ENCODE measurements at places on chromosomes 5 and 9. TPM values are rescaled to one million over a fixed set of nuclear protein-coding genes. Genes with fewer than 3 reads are reported as not detected.

- DNase-seq = no peak
These were observed 203.2 kb downstream of the SEMA6A start for GRCh38 chr5:116371431-116371830.

Gene LECT2
- not detected for total RNA-seq

Gene CORO2A
- 2.7 TPM for total RNA-seq

Gene DMRT3
- not detected for total RNA-seq

DNA sequence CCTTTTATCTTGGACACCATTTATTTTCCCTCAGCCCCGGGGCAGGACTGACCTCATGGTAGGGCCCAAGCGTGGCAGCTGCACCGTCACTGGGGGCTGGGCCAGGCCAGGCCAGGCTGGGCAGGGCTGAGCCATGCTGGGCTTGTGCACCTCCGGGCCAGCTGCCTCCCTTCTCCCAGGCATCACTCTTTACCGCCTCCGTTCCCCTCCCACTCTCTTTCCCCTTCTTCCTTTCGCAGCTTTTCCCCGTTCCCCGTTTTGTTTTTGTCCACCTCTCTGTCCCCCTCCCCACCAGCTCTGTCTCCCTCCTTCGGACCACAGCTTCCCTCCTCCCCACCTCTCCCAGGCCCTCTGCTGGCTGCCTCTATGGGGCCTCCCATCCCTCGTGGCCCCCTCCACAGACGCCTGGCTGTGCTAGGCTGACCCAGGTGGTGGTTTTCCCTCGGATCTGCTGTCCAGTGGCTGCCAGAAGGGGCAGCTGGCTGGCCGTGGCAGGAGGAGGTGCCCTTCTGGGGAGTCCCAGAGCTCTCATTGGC lies 17.9 kb downstream of the FGF18 start:
- no peak for DNase-seq

DNA sequence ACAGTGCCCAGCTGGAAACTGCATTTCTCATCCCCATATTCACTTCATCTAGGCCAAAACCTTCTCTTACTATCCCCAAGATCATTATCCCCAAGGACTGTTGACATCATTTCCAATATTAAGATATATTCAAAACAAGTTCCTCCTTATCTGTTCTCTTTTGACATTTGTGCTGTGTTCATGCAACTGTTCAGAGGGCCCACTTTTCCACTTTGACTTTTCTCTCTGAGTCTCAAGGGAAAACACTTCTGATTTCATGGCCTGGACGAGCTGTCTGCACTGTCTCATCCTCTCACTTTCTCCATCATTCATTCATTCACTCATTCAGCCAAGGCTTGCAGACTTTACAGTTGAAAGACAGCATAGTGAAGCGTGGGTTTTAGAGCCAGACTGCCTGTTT lies 173.7 kb upstream of the DAPK1 start:
- DNase-seq = no peak

Gene CCDC192
- total RNA-seq = not detected

Gene HAVCR1
- 0.36 TPM for total RNA-seq

GRCh38 chr5:143562935-143563334 lies 159.4 kb upstream of the NR3C1 start:
- no peak for DNase-seq

DNA sequence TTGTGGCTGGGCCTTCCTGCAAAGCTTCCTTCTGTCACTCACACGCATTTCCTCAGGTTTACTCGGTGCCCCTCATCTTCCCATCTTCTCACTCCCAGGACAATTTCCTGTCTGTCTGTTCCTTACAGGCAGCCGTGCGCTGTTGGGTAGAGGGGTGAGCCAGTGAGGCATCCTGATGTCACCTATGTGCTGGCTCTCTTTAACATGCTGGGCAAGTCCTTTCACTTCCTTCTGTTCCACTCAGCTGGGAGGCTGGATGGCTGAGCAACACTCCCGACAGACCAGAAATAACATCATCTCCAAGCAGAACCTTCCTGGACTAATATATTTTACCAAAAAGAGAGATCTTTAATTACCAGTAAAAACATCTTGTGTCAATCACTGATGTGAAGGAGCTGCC lies 103.0 kb downstream of the HSD17B3 start:
- peak; percentile 35 for DNase-seq

Gene KIAA1958
- total RNA-seq = 31.9 TPM

Gene PAEP
- not detected for total RNA-seq

DNA sequence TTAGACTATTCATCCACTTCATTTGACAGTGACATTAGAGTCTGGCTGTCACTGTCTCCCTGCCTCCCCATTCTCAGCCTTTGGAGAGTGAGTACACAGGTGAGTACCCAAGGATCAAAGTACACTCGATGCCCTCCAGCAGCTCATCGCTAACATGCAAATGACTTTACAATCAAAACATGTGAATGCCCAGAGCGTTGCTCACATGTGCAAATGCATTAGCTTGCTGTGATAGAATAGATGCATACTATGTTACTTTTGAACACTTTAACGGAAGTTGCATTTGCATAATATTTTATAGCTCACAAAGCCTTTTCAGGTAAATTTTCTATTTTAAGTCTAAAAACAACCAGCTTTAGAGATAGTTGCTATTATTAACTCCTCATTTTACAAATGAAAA lies 107.6 kb downstream of the SYK start:
- DNase-seq = no peak

DNA sequence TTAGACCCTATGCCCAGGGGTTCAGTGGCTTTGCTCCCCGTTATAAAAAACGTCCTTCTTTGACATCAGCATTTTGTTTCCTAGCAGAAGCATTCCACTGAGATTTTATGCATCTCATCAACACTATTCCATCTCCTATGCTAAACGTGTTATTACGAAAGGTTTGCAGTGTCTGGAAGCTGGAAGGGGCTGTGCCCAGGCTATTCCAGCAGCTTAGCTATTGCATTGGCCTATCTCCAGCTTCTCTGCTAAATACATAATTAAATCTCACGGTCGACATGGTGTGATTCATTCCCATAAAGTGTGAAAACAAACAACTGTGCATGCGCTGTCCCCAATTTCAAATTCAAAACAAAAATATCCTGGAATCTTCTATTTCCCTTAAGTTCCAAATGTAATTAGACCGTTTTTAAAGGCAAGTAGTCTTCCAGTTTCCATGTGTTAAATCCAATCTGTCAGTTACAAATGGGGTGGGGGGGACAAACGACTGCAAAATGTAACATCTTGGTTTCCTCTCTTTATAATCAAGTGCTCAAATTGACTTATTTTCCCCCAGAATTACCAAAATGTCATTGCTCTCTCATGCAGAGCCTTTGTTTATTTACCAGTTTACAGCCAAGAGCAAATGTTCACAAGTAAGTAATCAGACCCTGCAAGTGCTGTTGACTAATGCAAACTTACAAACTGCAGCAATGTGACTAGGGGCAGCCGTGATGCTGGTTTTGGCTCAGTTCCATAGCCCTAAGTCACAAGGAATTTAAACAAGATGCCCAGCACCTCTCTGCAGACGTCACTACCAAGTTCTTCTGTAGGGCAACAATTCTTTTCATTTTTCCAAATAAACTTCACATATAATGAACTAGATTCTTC lies 212.3 kb upstream of the RORB start:
- DNase-seq = no peak

Gene GABRB2
- 63.2 TPM for total RNA-seq

DNA sequence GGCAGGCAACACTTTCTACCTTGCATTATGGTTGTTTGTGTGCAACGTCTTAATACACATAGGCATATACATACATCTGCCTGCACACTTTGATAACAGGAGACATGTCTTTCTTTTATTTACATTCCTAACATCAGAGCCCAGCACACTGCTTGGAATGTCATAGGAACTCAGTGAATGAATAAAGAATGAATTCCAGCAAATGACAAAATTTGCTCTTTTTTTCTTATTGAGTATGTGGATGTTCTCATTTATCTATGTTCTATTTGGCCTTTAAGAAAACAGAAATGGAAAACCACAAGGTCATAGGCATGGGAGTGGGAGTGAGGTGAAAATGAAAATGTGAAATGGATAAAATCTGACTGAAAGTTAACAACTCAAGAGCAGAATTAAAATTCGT lies 36.3 kb upstream of the PALM2AKAP2 start:
- DNase-seq = no peak

Gene BTNL3
- total RNA-seq = 0.09 TPM

DNA sequence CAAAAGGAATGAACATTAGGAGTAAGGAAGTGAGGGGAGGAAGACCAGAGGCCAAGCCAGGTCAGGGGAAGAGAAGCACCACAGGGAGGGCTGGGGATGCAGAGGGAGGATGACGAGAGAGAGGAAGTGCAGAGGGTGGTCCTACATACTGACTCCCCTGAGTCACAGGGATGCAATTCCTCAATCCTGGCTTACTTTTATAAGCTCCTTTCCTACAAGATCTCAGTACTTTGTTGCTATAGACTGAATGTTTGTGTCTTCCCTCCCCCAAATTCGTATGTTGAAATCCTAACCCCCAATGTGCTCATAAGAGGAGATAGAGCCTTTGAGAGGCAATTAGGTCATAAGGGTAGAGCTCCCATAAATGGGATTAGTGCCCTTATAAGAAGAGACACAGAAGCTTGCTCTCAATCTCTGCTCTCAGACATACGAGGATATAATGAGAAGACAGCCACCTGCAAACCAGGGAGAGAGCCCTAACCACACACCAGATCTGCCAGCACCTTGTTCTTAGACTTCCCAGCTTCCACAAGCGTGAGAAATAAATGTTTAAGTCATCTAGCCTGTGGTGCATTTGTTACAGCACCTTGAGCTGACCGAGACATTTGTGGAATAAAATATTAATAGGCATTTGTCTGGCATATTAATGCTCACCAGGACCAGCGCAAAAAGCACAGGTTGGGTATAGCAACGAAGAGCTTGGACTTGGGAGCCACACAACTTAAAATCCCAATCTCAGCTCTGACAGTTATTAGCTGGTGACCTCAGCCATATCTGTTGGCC lies 33.4 kb downstream of the GCNT4 start:
- no peak for DNase-seq

DNA sequence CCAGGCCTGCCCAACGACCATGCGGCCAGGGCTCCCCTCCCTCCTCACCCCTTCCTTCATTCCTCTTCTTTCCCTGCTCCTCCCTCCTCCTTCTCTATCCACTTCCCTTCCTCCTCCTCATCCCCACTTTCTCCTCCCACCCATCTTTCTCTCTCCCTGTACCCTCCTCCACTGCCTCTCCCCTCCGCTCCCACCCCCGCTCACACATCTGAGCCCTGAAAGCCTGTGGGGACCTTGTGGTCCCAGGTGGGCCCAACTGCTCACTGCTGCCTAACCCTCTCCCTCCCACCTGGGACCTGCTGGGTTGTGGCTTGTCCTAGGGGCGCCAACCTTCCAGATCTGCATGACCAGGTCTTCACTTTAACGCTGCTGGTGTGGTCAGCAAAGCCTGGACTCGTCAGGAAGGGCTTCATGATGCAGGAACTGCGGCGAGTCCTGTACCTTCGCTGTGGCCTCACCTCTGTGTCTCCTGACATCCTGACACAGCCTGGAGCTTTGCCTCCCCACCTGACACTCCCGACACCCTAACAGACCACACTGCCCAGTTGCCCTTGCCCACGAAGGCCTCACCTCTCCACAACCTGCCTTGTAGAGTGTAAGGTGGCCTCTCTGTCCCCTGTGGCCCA lies 34.6 kb downstream of the C5orf15 start:
- no peak for DNase-seq

DNA sequence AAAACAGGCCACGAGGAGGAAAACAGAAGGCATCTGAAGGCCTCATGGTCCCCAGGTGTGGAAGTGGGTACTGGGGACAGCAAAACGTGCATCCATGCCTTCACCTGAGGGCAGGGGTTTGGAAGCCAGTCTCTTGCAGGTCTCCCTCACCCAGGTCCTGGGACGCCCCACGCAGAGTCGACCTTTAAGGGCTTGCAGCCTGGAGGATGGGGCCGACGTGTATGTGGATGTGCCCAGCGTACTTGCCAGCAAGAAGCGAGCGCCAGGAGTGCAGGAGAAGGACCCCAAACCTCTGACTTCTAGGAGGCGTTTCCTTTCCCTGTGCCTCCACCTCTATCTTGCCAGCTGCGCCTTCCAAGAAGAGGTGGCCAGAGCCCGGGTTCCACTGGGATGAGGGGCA lies 65.9 kb downstream of the OTULIN start:
- DNase-seq = no peak

DNA sequence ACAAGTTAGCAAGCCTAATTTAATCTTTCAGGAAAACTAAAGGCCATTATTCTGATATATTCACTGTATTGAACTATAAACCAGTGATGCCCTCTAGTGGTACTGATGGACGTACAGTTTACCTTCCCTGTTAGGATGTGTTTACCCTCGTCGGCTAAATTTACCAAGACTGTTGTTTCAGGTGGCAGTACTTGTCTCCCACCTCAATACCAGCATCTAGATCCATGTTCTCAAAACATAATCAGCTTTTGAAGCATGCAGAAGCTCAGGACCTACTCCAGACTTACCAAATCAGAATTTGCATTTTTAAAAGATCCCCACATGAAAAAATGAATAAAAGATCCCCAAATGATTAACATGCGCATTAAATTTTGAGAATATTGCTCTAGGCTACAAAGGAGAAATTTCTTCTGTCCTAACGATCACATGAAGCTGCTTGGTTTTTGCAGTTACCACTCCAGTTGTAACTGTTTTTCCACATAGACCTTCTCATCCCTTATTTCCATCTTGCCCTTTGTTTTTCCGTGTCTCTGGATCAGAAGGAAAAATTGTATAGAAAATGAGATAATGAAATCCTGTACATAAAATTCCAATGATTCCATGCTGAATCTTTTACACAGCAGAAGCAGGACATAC lies 3.2 kb upstream of the BAAT start:
- peak; percentile 15 for DNase-seq

DNA sequence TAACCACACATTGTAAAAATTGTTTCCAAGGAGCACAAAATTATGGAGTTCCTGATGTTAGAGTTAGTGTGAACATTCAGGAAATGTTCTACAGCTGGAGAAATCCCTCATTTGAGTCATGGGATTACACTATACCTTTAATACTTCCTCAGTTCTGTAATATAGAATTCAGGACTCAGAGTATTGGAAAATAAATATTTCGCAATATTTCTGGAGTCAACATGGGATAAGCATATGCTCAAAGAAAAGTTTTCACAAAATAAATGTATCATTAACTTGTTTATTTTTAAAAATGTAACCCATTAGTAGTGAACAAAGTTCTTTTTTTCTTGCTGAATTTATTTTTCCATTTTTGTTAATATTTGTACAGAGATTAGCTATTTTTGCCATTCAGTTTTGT lies 8.6 kb downstream of the CYLC2 start:
- no peak for DNase-seq

GRCh38 chr5:137858223-137858916 lies 9.3 kb upstream of the MYOT start:
- DNase-seq = no peak
